Posterior cingulate gyrus (tissue), 11 donors: ENCODE measurements at places on chromosomes 6 and 20.
A peak's percentile ranks its signal among the peaks of the same experiment; 100 is the strongest.

GRCh38 chr20:32559753-32560380, 25.3 kb downstream of the NOL4L start:
- peak; percentile 55 for DNase-seq

DNA sequence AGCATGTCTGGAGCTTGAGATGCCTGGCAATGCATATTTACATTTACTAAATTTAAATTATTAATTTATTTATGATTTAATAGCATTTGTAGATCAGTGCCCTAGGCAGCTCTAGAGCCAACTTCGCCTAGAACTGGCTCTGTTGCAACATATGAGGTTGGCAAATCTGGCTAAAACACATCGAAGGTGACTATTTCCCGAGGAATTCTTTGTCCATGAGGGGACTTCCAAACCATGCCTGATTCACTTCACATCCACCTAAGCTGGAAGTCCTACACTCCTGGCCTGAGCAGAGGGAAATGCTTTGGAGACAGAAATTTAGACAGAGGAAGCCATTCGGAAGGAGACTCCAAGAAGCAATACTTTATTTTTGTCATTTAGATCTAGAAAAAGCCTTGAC, 211.0 kb upstream of the ARG1 start:
- no peak for DNase-seq

DNA sequence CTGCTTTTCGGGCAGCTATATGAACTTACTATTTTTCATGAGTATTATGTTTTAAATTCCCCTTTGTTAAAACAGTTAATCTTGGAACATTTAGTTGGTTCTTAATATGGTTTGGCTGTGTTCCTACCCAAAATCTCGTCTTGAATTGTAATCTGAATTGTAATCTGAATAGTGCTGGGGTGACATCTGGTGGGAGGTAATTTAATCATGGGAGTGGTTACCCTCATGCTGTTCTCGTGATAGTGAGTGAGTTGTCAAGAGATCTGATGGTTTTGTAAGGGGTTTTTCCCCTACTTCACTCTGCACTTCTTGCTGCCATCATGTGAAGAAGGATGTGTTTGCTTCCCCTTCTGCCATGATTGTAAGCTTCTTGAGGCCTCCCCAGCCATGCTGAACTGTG, 305.4 kb upstream of the MAP3K7 start:
- DNase-seq: no peak

DNA sequence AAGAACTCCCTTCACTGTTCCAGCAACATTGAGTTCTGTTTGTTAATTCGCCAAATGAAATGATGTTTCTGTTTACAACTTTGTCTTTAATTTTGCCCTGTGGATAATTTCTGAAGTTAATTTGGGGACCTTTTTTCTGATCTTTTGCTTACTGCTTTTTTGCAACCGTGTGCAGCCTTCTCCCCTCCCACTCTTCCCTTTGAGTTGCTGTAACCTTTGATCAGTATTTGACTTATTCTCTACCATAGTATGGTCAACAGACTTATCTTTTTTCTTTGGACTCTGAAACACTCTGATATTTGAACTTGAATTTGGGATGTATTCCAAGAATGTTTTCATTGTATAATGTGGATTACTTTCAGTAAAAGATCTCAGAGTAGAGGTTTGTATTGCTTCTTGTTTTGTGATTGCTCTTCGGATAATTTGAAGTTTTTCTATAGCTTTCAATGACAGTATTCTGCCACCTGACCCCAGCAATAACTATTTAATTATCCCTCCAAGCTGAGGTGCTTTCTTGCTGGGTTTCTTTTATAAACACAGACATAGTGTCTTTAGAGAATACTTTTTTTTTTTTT, 46.2 kb downstream of the LRRN4 start:
- DNase-seq: no peak

DNA sequence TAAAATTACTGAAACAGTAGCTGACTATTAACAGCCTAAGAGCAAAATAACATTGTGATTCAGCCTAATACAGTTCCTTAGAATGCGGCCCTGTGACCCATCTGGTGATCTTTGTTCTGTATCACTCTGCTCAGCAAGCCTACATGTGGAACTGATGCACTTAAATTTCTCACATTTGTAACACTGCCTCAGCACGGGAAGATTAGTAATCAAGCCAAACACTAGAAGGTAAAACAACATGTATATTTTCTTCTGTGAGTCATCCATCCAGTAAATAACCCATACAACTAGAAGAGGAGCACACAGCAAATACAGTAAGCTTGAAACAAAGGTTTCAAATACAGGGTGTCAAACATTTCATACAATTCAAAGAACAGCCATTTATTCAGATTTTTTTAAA, 189.7 kb upstream of the NOX3 start:
- DNase-seq: no peak

- peak; percentile 69 for DNase-seq
Observed at GRCh38 chr6:168385037-168385759, 55.8 kb upstream of the SMOC2 start.

- DNase-seq: no peak
Observed at GRCh38 chr6:100304575-100304974, 160.1 kb downstream of the SIM1 start.

- no peak for DNase-seq
Observed at GRCh38 chr6:75268121-75268987, 16.2 kb downstream of the TMEM30A start.

DNA sequence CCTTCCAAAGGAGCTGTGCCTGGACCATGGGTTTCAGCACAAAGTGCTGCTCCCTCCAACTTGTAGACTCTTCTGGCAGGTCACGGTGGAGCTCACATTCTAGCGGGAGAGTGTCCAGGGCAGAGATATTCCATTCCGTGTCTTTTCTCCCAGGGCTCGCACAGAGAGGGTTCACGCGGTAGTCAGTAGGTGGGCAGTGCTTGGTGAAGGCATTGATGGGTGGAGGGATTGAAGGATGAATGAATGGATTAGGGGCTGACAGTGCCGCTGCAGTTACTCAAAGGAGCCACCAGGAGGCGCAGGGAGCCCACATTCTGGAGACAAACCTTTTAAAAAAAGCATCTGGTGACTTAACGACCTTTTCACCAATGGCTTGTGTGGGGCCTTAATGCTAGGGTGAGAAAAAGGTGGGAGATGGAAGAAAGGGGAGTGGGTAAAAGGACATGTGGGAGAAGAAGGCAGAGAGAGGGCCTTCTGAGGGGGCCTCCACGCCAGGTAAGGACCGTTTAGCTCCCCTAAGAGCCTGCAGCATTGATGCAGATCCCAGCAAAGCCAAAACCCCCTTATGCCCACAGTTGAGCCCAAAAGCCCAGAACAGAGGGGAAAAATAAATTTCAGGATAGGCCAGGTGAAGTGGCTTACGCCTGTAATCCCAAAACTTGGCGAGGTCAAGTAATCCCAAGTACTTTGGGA, 17.5 kb upstream of the FAM110A start:
- DNase-seq: no peak

- no peak for DNase-seq
Observed at GRCh38 chr6:158069800-158070195, 88.1 kb downstream of the SYNJ2 start.

DNA sequence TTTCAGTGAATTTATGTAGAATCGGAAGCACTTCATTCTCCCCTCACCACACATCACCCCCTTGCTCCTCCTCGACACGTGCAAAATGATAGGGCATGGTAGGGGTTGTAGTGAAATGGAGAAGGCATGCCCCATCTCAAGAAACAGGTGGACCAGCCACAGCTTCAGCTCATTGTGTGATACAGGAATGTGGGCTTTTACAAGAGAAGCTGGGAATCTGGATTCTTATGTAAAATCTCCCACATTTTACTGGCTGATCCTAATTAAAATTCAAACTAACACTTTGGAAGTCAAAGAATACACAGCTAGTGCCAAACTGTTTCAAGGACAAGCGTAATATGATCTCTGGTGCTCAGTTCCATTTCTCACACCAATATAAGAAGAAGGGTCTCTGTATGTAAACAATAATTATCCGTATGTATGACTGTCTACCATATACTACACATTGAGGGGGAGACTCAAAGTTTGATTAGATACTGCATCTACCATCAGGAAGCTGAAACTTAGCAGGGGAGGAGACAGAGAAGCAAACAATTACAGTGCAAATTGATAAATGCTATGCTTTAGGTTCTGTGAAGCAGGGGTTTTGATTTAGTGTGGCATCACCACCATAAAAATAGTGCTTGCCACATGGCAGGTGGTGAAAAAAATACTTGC, 24.3 kb upstream of the KIAA0408 start:
- DNase-seq: no peak

DNA sequence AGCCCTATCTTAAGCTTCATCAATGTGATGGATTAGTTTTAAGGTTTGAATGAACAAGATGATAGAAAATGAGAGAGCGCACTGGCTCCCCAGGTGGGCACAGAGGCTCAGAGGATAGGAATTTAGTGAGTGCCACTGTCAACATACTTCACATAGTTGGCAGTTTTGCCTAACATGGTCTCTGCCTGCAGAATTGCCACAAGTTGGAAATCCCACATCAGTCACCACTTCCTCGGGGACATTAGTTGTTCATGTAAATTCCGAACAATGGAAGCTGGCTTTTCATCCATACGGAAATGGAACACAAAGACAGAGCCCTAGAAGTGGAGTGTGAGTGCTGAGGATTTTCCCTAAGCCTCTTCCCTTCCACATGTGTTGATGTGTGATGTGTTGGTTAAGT, 123.9 kb upstream of the PHACTR1 start:
- no peak for DNase-seq

- DNase-seq: peak; percentile 34
Observed at GRCh38 chr6:106739387-106739786, 110.0 kb downstream of the QRSL1 start.

DNA sequence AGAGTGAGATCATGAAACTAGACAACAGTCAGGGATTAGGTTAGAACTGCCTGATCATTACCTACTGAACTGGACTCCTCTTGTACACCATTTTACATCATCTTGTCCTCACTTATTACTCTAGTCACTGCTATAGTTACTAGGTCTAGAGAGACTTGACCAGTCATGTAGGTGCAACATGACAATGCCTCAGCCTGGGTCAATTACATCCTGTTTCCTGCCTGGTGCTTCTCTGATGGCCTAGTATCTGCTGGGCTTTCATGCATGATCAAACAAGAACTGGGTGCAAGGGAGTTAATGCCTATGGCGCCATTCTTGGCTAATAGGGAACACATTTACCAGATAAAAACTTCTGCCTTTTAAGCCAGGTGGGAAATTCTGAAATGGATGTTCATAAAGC, 39.2 kb upstream of the MMS22L start:
- DNase-seq: no peak

DNA sequence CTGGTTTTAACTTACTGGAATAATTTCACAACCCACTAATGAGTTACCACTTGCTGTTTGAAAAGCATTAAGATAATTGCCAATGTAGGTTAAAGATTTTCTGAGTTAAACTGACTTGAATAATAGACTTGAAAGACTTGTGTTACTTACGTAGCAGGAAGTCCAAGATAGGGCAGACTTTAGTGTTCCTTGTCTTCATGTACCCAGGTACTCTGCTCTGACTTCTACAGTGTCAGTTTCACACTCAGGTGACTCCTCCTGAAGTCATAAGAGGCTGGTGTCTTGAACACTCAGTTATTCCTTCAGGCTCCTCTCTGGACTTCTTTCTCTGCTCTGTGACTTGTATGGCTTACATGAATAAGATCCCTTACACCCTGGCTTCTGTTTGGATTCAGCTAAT, 76.3 kb upstream of the SGK1 start:
- DNase-seq: no peak

- DNase-seq: no peak
Observed at GRCh38 chr20:11838076-11838636, 79.5 kb upstream of the BTBD3 start.

DNA sequence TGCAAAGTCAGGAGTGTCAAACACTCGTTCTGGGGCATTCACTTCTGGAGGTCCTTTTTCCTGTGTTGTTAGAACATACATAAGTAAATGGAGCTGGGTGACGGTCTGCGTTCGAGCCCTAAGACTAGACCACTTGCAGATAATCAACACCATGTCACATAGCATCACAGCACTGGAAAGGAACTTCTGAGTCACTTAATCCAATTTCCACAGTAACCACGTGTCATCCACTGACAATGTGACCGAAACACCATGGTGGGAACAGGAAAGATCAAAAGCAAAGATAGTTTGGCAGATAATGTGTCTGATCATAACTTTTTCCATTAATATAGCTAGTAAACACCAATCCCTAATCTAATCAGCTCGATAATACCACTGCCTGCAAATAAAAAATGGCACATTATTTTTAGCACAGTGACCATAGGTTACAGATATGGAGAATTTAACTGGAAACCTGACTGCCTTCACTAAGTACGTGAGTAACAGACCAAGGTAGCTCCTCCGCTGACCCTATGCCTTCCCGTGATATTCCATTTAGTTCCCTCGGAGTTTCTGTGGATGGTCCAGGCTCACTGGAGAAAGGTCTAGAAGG, 34.8 kb downstream of the WRNIP1 start:
- no peak for DNase-seq

- no peak for DNase-seq
Observed at GRCh38 chr20:52817981-52818380, 154.2 kb upstream of the TSHZ2 start.

- DNase-seq: peak; percentile 80
Observed at GRCh38 chr20:20076297-20077065, 24.1 kb downstream of the CFAP61 start.

- DNase-seq: no peak
Observed at GRCh38 chr6:90199900-90200299, 96.7 kb downstream of the BACH2 start.
